Right ventricle myocardium inferior (tissue), 1 donor: ENCODE measurements at places on chromosomes 3 and 15. TPM values are rescaled to one million over a fixed set of nuclear protein-coding genes. Genes with fewer than 3 reads are reported as not detected.

The PLCB2 gene
- 8.2 TPM for total RNA-seq

The TTLL13 gene
- total RNA-seq: not detected

The SNX1 gene
- 90.7 TPM for total RNA-seq

The KNG1 gene
- total RNA-seq: 0.62 TPM

The ARGFX gene
- not detected for total RNA-seq

The GOLGA6D gene
- total RNA-seq: not detected

The TAGLN3 gene
- not detected for total RNA-seq

The PATL2 gene
- 3.3 TPM for total RNA-seq

The GXYLT2 gene
- 9.8 TPM for total RNA-seq

The DUOX2 gene
- total RNA-seq: 0.08 TPM

The PDCD7 gene
- total RNA-seq: 17.9 TPM

GRCh38 chr15:22915866-22916515 is 64.2 kb downstream of the CYFIP1 start:
- DNase-seq: no peak

DNA sequence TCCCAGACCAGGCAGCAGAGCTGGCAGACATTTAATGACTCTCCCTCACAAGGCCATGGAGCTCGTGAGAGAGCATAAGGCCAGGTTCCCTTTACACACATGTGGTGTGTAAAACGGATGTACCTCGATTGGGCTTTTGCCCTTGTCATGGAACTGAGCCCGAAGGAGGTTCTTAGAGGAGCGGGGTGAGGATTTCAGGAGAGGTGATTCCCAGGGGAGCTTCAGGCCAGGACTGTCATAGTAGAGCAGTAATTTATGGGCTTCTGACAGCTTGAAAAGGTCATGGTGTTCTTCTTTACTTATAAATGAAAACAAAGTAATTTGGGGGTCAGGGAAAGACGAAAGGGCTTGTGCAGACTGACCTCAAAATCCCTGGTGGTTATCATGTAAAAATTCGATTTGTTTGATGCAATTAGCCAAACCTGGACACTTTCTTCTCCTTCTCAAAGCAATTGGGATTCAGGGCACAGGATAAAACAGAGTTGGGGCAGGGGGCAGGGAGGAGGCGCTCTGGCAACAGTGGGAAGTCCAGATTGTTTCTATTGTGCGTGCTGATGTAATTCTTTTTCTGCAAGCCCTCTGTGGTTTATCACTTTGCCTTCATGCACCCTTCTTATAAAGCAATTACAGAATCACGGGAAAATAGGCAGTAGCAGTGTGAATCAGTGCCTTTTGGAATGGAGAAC is 51.0 kb downstream of the CACNA1D start:
- no peak for DNase-seq

GRCh38 chr3:129311054-129311902 is 32.6 kb downstream of the HMCES start:
- no peak for DNase-seq

GRCh38 chr15:101008158-101009139 is 89.3 kb downstream of the LRRK1 start:
- peak; percentile 93 for DNase-seq

- DNase-seq: no peak
These were observed 92.9 kb downstream of the TPRA1 start for GRCh38 chr3:127497676-127498075.

- no peak for DNase-seq
These were observed 103.1 kb downstream of the KLHL25 start for GRCh38 chr15:85691350-85692240.

- DNase-seq: no peak
These were observed 280.7 kb upstream of the ARHGEF26 start for GRCh38 chr3:153840487-153840886.

- no peak for DNase-seq
These were observed 26.2 kb upstream of the ARL8B start for GRCh38 chr3:5095886-5096285.

GRCh38 chr3:115692887-115693524 is 69.7 kb downstream of the GAP43 start:
- DNase-seq: no peak

- no peak for DNase-seq
These were observed 129.4 kb downstream of the FGF12 start for GRCh38 chr3:192597913-192598312.

GRCh38 chr3:151580591-151580990 is 119.7 kb upstream of the IGSF10 start:
- no peak for DNase-seq

- DNase-seq: no peak
These were observed 331.7 kb upstream of the ADAMTS9 start for GRCh38 chr3:65019443-65020055.

GRCh38 chr3:52299247-52299878 is 11.7 kb downstream of the GLYCTK start:
- no peak for DNase-seq

DNA sequence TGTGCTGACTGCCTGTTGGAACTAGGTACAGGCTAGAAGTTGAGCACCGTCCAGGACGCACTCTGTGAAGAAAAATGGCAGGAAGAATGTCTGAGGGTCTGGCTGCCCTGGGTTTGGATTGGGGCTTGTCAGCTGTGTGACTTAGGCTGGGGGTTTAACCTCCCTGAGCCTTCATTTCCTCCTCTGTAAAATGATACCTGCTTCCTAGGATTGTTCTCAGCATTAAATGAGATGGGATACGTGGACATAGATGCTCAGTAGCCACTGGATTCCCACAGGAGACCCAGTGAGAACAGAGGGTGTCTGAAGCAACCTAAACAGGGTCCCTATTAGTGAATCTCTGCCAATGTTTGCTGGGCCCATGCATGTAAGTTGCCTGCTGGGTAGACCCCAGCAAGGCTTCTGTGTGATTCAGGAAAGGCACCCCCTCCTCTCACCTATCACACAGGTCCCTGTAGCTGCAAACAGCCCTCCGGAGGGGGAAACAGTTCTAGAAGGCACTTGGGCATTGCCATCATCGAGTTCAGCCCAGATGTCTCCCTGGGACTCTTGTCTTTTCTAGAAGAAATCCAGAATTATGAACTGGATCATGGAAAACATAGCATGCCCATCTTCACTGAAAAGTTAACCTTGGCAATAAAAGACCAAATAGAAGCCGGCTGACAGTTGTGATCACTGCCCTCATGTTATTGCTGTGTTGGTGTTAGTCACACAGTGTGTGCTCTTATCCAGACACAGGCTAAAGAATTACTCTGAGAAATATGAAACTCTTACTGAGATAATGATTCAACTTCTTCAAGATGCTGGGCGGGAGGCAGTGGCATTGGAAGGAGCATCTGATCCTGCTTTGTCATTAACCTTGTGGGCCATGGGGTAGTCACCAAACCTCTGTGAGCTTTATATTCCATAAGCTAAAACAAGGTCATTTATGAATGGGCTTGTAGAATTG is 64.5 kb downstream of the SMAD6 start:
- DNase-seq: no peak

DNA sequence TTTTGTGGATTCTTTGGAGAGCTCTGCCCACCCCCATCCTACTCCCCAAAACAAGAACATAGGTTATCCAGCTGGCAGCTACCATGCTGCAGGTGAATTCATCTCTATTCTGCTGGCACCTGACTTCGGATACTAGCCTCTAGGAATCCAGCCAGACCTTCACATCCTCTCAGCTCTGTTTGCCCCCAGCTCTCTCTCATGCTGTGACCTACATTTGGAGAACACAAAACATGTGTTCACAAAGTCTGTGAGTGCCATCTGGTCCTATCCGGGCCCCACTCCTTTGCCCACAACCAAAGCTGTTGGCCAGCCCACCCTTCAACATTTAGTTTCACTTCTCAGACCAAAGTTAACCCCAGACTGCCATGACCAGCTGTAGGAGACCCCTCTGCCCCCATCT is 89.4 kb upstream of the C3orf80 start:
- no peak for DNase-seq

GRCh38 chr3:110965976-110966375 is 105.6 kb upstream of the NECTIN3 start:
- no peak for DNase-seq

DNA sequence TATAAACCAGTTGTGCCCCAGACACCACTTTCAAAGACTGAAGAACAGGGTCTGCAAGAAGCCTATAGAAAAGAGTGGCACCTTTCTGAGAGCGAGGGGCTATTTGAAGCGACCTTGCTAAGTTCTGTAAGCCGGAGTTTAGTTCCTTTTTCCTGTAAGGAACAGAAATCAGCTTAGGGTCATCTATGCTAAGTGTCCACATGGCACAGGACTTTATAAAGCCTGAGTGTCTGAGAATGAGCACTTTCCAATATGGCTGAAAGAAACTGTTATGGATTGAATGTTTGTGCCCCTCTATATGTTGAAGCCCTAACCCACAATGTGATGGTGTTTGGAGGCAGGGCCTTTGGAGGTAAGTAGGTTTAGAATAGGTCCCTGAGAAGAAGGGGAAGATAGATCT is 4.0 kb upstream of the A4GNT start:
- no peak for DNase-seq

DNA sequence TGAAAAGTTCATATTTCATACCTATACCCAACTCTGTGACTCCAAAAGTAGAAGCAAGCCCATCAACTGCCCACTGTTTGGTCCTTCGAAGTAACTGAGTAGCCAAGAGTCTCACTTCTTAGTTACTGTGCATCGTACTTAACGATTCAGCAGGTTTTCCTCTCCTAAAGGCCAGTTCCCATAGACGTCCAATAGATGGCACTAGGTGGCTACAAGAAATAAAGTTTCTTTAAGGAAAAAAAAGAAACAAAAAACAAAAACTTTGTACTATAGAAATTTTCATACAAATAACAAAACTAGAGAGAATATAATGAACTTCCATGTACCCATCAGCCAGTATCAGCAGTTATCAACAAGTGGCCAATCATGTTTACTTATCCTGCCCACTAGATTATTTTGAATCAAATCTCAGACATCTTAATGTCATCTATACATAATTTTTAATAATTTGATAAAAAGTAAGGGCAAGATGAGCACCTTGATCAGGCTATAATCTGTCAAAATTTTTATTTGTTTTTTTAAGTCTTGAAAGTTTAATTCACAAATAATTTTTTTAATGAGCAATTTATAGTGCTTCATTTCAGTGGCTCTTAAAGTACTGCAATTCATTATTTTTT is 63.8 kb upstream of the ACP3 start:
- no peak for DNase-seq
